ENCODE measurements at places on chromosomes 1 and 21. TPM values are rescaled to one million over a fixed set of nuclear protein-coding genes. Genes with fewer than 3 reads are reported as not detected.
A peak's percentile ranks its signal among the peaks of the same experiment; 100 is the strongest.

OR2G6 gene
- total RNA-seq, result not detected

CASQ2 gene
- 0.26 TPM for total RNA-seq

- DNase-seq, result no peak
These were observed 21.4 kb upstream of the FASLG start for GRCh38 chr1:172637522-172637921.

DNA sequence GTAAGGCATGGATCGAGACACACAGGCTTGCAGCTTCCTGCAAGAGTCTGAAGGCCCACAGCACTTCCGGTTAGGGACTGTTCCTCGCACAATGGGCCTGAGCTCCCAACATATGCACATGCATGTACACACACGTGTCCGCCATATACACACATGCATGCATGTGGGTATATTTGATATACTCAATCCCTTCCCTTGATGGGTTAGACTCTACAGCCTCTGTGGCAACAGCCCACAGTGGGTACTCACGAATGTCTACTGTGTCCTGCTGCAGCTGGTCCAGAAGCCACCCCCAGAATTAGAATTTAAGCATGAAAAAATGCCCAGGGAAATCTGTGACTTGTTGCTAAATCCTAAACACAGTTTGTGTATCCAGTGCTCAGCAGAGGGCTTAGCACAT is 9.9 kb downstream of the F3 start:
- DNase-seq, result no peak

DNA sequence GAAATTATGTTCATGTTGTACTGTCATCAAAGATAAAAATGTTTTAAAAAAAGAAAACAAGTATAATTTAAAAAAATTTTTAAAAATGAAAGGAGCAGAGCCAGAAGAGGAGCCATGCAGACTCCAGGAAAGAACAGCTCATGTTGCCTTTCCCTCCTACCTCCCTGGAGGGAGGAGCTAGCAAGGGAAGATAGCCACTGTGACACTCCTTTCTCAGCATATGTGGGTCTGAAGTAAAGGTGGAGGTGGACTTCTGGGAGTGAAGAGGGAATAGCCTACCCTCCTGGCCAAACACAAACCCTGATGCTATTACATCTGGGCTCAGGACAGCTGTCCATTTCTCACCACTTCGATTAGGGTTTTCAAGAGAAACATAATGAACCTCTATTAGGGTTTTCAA is 54.2 kb downstream of the SLC2A1 start:
- DNase-seq, result no peak

CAMK2N1 gene
- total RNA-seq, result 63.8 TPM

PPFIA4 gene
- 0.42 TPM for total RNA-seq

GRCh38 chr1:222654849-222655248 is 37.0 kb downstream of the MIA3 start:
- peak; percentile 30 for DNase-seq

DNA sequence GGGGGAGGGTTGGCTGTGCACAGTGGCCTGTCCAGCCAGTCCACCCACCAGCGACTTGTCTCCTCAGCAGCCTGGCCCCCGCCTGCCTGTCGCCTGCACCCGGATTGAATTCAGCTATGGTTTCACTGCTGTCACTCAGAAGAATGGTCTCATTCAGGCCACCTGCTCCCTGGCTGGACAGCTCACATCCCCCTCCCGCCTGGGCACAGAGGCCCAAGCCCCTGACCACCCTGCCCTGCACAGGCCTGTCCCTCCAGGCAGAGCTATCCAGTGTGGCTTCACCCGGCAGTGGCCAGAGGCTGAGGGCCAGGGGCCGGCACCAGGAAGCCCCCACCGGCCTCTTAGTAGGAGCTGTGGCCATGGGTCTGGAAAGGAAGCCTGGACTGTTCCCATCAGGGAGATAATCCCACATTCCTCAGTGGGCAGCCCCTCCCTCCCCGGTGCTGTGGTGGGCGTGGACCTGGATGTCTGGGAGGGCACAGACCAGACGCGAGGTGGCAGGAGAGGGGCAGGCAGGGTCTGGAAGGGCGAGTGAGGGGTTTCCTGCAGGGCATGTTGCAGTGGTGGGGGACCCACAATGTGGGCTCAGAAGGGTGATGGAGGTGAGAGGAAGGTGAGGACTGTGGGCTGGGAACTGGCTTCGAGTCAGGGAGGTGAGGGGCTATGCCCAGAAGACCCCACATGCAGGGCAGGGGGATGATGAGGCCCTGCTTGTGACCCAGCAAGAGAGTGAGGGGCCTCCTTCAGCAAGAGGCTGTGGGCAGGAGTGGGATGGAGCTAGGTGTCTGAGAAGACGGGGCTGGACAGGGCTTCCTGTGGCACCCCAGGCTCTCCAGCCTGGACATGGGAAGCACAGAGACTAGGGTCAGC is 30.4 kb downstream of the WNT9A start:
- no peak for DNase-seq

ALX3 gene
- not detected for total RNA-seq

SPATA45 gene
- total RNA-seq, result not detected

NES gene
- total RNA-seq, result 7.7 TPM

GRCh38 chr1:34166191-34166624 is 1.2 kb upstream of the CSMD2 start:
- peak; percentile 13 for DNase-seq

TRAF3IP3 gene
- total RNA-seq, result 2.7 TPM

FBXO2 gene
- total RNA-seq, result 29.5 TPM

DNA sequence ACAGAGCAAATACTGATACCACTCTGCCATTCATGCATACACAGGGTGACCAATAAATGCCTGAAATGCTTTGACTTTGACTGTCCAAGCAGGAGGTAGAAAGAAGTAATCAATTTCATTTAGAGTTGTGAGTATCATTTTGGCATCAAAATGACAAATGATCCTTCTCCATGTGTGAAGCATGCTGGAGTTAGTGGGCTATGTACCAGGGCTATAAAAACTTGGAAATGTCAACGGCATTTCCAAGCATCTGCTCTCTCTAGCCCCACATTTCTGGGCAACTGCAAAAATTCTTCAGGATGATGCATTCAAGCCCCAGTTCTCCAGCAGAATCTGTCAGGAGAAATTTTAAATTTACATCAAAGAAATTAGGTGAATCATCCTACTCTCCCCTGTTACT is 208.4 kb upstream of the PTBP2 start:
- no peak for DNase-seq

LRRC71 gene
- total RNA-seq, result 0.11 TPM

- no peak for DNase-seq
These were observed 395.5 kb downstream of the SMYD3 start for GRCh38 chr1:246111570-246111969.

DNA sequence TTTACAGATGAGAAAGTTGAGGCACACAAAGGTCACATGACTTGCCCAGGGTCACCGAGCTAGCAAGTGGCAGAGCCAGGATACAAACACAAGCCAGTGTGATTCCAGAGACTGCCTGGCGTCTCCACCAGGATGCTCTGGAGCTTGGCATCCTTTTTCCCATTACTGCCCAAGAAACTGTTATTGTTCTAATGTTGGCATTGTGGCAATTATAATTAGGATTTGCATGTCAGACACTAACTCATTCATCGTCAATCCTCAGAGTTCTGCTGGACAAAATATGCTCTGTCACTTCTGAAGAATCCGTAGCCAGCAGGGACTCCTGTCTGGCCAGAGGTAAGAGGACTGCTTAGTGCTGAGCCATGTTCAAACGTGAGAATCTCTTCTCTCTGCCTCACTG is 8.8 kb downstream of the KAZN start:
- DNase-seq, result no peak

TMEM81 gene
- total RNA-seq, result 3.6 TPM

OPN3 gene
- total RNA-seq, result 17.3 TPM

GRCh38 chr1:206784471-206784903 is 12.2 kb upstream of the IL10 start:
- no peak for DNase-seq

GJB5 gene
- not detected for total RNA-seq

- no peak for DNase-seq
These were observed 2.5 kb upstream of the LEFTY1 start for GRCh38 chr1:225891229-225891972.

DNA sequence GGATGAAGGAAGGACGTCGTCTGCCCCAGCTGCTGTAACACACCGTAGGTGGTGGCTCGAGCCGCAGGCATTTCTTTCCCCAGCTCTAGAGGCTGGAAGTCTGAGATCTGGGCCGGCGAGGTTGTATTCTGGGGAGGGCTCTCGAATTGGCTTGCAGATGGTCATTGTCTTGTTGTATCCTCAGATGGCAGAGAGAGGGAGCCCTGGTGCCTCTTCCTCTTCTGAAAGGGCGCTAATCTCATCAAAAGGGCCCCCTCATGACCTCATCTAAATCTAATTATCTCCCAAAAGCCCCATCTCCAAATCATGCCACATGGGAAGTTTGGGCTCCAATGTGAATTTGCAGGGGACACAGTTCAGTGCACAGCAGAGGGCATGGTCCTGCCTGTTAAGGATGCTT is 109.0 kb downstream of the SIK1 start:
- DNase-seq, result no peak

RCAN1 gene
- total RNA-seq, result 23.2 TPM

CYP4A11 gene
- not detected for total RNA-seq

LCE2C gene
- total RNA-seq, result not detected

DSCAM gene
- 0.11 TPM for total RNA-seq

GRCh38 chr1:180918519-180918918 is 5.8 kb downstream of the KIAA1614 start:
- DNase-seq, result no peak

C1QA gene
- total RNA-seq, result 953 TPM

DNA sequence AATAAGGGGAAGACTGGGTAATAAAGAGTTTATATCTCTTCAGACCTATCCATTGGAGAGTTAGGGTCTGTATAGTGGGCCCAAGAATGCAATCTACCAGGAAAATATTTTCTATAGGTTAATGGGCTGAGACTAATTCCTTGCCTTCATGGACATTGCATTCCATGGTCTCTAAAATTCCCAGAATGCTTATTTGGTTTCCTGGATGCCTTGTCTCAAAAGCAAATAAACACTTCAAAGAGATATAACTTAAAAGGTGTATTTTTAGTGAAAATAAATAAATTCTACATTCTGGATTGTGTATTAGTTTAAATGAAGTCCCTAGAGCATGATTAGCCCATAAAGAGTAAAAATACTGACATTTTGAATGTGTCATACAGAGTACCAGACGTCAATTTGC is 550.1 kb upstream of the PKN2 start:
- DNase-seq, result no peak

FAM131C gene
- 12.0 TPM for total RNA-seq

DNA sequence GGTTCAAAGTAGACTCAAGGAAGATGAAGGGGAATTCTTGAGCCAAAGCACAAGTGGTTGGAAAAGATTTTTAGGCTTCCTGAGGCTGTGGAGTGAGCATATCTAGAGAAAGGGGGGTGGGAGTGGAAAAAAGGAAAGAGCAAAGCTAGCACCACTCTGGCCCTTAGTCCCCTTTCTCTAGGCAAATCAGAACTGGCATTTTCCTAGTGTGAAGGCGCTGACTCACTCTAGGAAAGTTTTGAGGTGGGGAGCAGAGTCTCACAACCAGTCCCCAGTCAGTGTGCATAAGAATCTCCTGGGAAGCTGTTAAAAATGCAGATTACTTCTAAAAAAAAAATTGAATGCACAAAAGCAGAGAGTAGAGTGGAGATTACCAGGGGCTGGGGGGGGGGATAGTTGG is 3.4 kb upstream of the GPR89B start:
- no peak for DNase-seq

GRCh38 chr1:84171481-84171880 is 27.4 kb downstream of the PRKACB start:
- DNase-seq, result no peak

DNA sequence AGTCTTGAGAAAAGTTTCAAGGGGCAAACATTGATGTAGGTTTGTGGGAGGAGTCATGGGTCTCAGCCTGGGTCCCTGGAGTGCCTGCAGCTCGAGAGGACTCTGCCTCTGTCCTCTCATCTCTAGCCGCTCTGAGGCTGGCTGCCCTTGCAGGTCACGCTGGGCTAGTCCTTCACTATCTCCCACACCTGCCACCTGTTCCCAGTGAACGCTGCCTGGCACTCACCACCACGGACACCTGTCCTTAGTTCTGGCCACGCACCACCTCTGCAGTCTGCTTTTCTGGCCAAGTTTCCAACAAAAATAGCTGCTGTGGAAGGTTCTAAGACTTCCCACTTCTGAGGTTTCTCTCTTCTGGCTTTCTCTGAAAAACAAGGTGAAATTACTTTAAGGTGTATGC is 52.5 kb downstream of the SH3BGR start:
- DNase-seq, result no peak

LCE2A gene
- not detected for total RNA-seq

GRCh38 chr1:111654839-111655238 is 35.2 kb downstream of the RAP1A start:
- DNase-seq, result no peak

DNA sequence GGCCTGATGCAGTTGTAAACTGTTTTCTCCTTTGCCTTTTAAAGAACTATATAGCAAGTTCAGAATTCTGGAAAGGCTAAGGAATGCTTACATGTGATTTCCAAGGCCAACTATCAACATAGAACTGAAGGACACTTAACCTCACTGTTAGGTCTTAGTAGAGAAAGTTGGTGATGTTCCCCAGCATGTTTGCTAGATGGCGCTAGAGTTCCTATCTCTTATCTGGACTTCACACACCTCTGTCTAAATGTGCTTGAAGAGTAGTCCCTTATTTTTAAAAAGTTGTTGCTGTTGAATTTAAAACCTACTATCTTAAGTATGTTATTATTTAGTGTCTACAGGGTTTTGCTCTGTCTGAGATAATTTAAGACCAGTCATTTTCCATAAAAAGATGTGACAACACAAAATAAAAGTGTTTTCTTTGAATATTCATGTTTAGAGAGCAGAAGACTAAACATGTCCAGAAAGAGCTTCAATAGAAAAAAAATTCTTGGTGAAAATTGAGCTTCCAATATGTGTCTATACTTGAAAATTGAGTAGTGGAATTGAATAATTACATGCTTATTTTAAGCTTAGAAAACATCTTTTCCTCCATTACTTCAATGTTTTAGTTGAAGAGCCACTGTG is 237.3 kb downstream of the S1PR1 start:
- no peak for DNase-seq

- DNase-seq, result no peak
These were observed 133.5 kb upstream of the SOD1 start for GRCh38 chr21:31526040-31526439.

DNA sequence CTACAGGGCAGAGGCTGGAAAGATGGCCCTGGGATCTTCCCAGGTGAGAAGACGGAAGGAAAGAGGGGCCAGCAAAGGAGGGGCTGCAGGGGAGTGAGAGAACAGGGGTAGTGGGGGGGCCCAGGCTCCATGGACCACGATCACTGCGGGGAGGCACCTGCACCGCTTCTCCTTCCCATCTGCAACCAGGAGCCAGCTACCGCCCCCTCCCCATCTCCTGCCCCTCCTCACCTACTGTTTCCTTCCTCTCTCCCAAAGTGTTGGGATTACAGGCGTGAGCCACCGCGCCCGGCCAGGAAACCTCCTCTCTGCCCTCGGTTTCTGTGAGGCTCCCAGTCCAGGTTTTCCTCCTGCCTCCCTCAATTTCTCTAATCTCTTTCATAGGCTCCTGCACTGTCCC is 19.4 kb downstream of the KIAA2013 start:
- DNase-seq, result no peak

DNA sequence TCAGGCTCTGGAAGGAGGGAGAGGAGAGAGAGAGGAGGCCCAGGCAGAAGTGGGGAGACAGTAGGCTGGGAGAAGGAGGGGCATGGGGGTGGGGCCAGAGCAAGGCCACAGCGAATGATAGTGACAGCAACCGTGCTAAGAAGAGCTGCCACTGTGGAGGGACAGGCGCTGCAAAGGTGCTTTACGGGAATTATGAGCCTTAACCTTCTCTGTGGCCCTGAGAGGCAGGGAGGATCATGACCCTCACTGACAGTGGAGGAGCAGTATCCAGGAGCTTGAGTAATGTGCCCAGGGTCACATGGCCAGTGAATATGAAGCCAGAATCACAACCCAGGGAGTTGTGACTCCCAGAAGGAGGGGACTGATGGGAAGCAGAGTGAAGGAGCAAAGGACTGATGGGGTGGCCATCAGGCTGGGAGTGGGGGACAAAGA is 53.4 kb upstream of the RPL11 start:
- DNase-seq, result peak; percentile 45
